ENCODE measurements at places on chromosomes 4 and X.

- H3K27me3 ChIP-seq = no peaks in the 10 kb centered on the region
- peaks cover 15% of the 10 kb centered on the region for H3K4me1 ChIP-seq
- peaks cover 42% of the 10 kb centered on the region for H3K36me3 ChIP-seq
- no peak overlapping the region for H3K27ac ChIP-seq
These were observed 25.8 kb downstream of the SLC7A11 start for GRCh38 chr4:138216272-138216867.

- no peaks in the 10 kb centered on the region for H3K4me1 ChIP-seq
- no peak overlapping the region for H3K4me3 ChIP-seq
- H3K27me3 ChIP-seq = no peaks in the 10 kb centered on the region
- no peak overlapping the region for H3K27ac ChIP-seq
These were observed 156.6 kb downstream of the FHIP1A start for GRCh38 chr4:151565583-151565982.

DNA sequence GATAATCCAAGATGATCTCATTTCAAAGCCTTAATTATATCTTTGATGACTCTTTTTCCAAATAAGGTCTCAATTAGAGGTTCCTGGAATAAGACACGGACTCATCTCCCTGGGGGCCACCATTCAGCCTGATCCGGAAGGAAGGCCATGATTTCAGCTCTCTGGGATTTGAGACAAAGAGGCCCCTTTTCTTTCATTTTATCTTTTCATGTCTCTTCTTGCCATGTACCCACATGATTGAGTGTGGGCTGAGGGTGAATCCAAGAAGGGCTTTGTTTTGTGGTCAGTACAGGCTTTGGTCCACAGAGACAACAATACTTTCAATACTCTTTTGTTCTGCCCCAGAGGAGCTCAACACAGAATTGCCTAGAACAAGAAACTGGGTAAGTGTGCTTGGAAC, 261.2 kb downstream of the TRIML1 start:
- no peaks in the 10 kb centered on the region for H3K4me1 ChIP-seq
- no peaks in the 10 kb centered on the region for H3K36me3 ChIP-seq
- H3K27me3 ChIP-seq = no peaks in the 10 kb centered on the region
- no peak overlapping the region for H3K4me3 ChIP-seq

GRCh38 chr4:151192556-151193235, 84.3 kb upstream of the PRSS48 start:
- H3K27me3 ChIP-seq = no peaks in the 10 kb centered on the region
- H3K4me1 ChIP-seq = no peaks in the 10 kb centered on the region

DNA sequence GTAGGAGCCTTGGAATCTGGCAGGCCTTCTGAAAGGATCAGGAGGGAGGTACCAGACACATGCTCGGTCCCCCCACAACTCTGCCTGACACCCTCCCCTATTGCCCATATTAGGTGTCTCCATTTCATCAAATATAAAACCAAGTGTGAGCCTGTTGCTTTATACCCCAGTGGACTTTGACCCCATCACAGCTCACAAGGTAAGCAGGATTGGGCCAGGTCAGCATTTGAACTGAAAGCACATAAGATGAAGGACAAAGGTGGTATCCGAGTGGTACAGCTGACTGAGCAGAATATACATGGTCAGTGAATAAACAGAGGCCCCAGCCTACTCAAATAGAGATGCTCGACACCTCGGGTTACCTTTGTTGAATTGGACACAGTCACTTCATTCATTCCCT, 20.0 kb downstream of the SLC25A43 start:
- H3K27ac ChIP-seq = no peak overlapping the region
- no peak overlapping the region for H3K4me3 ChIP-seq
- DNase-seq = no peak
- no peaks in the 10 kb centered on the region for H3K27me3 ChIP-seq
- no peaks in the 10 kb centered on the region for H3K4me1 ChIP-seq

DNA sequence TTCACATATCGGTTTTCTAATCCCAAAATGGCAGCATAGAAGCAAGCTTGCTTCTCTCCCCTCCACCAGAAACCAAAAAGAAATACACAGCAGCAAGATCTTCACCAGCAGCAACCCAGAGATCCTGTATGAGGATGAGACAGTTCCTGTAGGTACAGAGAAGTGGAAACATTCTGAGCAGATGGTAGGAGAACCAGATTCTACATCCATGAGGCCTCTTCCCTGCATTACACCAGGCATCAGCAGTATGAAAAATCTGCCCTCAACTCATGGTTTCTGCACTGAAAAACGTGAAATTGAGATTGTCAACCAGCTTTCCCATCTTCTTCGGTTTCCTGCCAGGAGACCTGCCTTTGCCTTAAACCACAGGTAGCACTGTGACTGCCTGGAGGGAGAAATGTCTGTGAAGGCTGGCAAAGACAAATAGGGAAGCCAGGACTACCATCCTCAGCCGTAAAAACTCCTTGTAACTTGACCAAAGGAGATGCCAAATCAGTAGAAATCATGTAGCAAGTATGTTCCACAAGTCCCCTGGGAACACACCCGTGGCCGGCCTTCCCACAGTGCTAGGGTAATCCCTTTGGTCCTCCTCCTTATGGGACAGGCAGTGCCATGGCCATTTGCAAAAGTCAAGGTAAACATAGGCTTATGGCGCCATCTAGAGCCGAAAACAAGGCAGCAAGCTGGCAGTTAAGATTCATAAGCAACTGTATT, 24.0 kb upstream of the MTHFD2L start:
- no peak overlapping the region for H3K27ac ChIP-seq
- no peaks in the 10 kb centered on the region for H3K4me1 ChIP-seq
- H3K36me3 ChIP-seq = no peaks in the 10 kb centered on the region
- no peak overlapping the region for H3K4me3 ChIP-seq
- no peaks in the 10 kb centered on the region for H3K27me3 ChIP-seq

DNA sequence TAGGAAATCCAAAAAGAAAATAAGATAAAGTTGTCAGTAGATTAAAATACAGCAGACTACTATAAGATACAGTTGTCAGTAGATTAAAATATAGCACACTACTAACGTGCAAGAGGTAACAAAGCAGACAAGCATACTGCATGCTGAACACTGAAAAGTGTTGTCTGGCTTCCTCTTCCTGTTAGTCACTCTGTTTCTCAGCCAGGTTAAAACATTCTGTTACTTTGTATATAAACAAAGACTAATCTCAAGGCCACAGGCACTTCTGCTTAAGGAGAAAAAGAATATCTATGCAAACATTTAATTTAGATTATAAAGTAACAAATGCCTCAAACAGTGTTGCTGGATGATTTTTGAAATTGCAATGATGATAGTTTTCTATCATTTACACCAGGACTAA, 41.0 kb upstream of the SCD5 start:
- no peak overlapping the region for H3K27ac ChIP-seq
- no peak overlapping the region for H3K4me3 ChIP-seq
- H3K27me3 ChIP-seq = no peaks in the 10 kb centered on the region
- no peak for DNase-seq
- H3K36me3 ChIP-seq = peaks cover 8% of the 10 kb centered on the region

GRCh38 chrX:103656617-103657016, 27.8 kb downstream of the TCEAL1 start:
- DNase-seq = no peak
- no peak overlapping the region for H3K4me3 ChIP-seq
- H3K27ac ChIP-seq = no peak overlapping the region
- H3K4me1 ChIP-seq = no peaks in the 10 kb centered on the region
- H3K36me3 ChIP-seq = no peaks in the 10 kb centered on the region
- H3K27me3 ChIP-seq = no peaks in the 10 kb centered on the region

Measured in Karpas-422 (cell line).